Stimulated activated CD8-positive, alpha-beta memory T cell treated with anti-CD3 and anti-CD28 coated beads, Interleukin-7, amount 100 ng/mL, for 24 hours (primary cell): ENCODE measurements at places on chromosomes 13 and 19.

DNA sequence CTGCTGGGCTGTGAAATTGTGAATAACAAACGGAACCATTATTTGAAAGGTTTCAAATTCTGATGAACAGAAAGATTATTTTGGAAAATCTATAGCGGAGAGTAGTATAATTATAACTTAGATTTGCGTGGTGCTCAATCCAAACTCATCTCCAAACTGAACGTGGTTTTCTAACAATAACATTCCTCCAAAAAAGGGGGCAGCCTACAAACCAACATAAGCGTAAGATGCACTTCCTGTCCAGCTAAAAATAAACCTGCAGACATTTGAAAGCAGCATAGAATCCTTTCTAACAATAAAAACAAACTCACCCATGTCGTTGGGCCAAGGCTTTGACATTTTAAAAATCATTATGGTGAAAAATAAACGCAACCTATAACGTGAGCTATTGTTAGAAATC is 178.4 kb downstream of the COL4A1 start:
- no peak for DNase-seq

GRCh38 chr13:66210677-66211076 is 1019.5 kb downstream of the PCDH9 start:
- DNase-seq, result no peak

DNA sequence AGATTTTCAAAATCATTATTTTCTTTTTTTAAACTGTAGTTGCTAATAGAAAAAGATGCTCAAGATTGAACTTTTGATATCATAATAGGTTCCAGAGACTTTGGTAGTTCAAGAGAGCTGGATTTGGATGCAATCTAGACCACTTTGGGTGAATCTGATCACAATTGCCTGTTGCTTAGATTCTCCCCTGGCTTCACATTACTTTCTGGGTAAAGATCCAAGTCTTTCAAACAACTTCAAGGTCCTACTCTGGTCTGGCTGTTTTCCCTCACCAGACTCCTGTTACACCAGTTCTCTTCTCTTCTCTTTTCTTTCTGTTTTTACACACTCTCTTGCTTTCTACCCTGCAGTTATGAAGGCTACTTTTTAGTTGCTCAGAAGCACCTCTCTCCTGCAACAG is 7.4 kb upstream of the SPRY2 start:
- no peak for DNase-seq

- DNase-seq, result no peak
These were observed 63.5 kb upstream of the MYCBP2 start for GRCh38 chr13:77390391-77390790.

- DNase-seq, result no peak
These were observed 5.1 kb downstream of the EGLN2 start for GRCh38 chr19:40803857-40804782.

GRCh38 chr19:3365093-3365835 is 1.1 kb upstream of the NFIC start:
- no peak for DNase-seq

GRCh38 chr13:50911081-50911631 is 1.6 kb downstream of the RNASEH2B start:
- DNase-seq, result no peak
